ENCODE measurements at places on chromosomes 12 and 14.

DNA sequence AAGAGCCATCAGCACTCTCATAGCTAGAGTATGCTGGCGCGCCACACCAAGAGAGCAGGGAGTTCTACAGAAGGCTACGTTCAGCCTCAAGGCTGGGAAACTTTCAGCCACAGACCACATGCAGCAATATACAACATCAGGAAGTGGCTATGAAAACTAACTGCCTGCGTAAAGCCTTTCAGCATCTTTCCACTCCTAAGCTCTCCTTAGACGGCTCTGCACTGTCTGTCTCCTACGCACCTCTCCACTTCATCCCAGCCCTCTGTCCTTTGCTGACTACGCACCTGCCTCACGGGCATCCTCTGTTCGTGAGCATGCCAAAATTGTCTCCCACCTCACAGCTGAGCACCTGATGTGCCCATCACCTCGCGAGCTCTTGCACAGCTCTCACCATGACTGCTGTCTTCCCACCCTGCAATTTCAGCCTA, 9.7 kb downstream of the MPHOSPH9 start:
- DNase-seq: no peak

DNA sequence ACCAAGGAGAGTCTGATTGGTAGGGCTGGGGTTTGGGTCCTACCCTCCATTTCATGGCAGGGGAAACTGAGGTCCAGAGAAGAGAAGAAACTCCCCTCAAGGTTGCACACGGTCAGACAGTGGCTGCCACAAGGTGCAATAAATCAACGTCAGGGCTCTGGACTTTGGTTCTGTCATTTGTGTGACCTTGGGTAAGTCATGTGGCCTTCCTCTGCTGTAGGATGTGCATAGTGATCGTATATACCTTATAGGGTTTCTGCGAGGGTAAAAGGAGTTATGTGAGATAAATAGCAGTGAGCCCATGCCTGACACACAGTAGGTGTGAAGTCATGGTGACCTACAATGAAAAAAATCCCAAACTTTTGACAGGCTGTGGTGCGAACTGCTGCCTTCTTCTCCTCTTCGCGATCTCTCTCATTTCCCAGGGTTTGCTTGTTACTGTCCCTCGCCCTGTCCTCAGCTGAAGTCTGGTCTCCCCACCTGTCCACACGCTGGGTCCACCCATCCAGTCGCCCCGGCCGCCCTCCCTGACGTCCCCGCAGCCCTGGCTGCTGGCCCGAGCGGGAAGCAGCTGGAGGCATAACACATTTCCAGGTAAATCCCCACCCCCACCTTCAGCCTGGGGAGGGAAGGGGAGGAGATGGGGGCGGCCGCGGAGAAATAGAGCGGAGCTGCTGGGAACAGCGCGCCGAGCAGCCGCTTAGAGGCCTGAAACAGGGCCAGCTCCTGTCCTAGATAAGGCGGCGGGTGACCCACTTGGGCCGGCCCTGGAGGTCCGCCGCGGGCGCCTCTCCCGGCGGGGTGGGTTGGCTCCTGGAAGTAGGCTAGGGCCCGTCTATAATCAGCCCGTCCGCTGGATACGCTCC, 1.8 kb upstream of the FAM222A start:
- no peak for DNase-seq

DNA sequence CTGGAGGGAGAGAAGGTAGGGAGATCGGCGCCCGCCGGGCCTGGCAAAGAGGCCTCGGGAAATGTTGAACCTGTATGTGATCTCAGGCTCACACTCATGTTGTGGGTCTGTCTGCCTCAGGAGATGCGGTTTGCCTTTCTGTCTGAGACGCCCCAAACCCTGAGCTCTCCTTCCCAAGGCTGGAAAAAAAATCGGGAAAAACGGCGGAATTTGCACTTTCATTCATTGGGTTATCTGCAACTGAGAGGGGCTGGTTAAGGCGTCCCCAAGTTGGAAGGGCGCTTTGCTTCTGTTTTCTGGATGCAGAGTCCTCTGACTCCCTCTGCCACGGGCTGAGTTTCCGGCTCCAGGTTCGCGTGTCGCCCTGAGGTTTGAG, 5.0 kb upstream of the HOXC9 start:
- DNase-seq: no peak

- no peak for DNase-seq
Measured at GRCh38 chr12:78155546-78155945, 324.9 kb downstream of the NAV3 start.

- no peak for DNase-seq
Measured at GRCh38 chr12:11822081-11822834, 172.8 kb downstream of the ETV6 start.

- no peak for DNase-seq
Measured at GRCh38 chr12:42893803-42894202, 304.3 kb upstream of the PRICKLE1 start.

GRCh38 chr12:59499774-59500173, 96.1 kb upstream of the SLC16A7 start:
- no peak for DNase-seq

DNA sequence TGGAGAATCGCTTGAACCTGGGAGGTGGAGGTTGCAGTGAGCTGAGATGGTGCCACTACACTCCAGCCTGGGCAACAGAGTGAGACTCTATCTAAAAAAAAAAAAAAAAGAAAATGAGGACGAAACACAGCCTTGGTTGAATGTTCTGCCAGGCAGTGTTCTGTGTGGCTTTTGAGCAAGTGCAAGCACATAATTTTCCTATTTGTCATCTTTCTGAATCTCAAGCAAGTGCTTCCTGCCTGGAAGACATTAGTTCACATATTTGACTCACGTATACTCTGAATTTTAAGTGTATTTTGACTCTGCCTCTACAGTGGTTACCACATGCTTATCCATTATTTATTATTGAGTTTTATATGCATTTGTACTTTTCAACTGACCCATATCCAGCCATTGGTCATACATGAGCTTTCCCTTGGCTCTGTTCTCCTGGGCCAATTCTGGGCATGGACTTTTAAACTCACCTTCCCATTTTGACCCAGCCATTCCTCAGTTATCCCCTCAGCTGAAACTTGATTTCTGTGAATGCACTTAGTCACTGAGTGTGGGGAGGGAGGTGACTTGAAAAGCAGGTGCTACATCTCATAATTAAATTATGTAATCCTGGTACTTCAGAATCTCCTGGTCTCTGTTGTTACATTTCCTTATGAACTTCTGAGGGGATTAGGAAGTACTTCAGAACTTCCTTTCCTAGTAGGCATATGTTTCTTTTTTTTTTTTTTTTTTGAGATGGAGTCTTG, 8.1 kb downstream of the OR10G2 start:
- DNase-seq: no peak

DNA sequence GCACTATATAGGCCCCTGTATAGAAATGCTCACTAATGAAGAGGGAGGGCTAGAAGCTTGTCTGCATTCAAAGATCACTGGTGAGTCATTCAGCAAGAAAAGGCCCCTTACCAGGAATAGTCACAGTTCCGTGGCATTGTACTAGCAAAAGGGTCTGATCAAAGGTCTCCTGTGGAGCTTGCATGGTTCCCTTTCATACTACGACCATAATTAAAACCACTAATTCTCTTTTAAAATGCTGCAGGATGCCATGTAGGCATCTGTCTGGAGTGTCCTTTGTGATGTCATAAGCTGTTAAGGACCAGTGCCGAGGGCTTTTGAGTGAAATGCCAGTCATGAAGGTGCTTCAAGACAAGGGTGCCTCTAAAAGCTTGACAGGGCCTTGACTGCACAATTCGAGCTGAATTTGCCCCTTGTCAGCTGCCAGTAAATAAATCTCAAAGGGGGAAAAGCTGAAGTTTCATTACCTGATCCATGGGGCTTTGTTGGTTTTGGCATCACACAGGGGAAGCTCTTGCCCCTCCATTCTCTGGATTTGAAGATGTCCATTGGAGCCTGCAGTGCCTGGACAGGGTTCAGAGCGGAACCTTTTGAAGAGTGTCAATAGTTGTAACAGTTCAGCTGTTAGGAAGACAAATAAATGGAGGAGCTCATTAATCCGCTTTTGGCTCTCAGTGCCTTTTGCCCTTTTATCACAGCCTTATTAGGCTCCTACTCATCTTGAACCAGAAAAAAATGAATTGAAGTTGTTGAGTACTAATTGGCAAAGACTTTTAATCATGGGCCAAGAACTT, 69.1 kb downstream of the TMEM260 start:
- no peak for DNase-seq
